ENCODE measurements at places on chromosomes 2 and 18.

DNA sequence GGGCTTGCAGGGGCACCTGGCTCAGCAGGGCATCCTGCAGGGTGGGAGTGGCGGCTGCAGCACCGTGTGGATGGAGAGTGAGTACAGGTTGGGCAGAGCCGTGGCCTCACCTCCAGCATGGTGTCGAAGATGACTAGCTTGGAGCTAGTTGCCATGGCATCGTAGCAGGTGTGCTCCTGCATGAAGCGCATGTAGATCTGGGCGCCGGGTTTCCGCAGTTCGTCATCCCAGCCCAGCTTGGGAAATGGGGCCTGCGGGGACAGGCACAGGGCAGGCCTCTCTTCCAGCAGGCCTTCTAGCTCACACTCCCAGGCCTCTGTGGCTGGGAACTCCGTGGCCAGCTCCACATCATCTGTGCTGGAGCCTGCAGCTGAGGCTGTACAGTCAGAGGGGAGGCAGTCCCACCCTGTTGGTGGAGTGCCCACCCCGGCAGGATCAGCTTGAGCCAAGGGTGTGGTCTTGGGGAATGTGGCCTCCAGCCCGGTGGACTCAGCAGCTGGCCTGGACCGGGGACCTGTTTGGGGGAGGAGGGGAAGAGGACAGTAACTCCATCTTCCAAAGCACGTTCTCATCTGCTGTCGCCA lies 1.6 kb downstream of the PRKAG3 start:
- DNase-seq = no peak

- DNase-seq = no peak
Measured at GRCh38 chr2:58081000-58081399, 34.4 kb downstream of the VRK2 start.

DNA sequence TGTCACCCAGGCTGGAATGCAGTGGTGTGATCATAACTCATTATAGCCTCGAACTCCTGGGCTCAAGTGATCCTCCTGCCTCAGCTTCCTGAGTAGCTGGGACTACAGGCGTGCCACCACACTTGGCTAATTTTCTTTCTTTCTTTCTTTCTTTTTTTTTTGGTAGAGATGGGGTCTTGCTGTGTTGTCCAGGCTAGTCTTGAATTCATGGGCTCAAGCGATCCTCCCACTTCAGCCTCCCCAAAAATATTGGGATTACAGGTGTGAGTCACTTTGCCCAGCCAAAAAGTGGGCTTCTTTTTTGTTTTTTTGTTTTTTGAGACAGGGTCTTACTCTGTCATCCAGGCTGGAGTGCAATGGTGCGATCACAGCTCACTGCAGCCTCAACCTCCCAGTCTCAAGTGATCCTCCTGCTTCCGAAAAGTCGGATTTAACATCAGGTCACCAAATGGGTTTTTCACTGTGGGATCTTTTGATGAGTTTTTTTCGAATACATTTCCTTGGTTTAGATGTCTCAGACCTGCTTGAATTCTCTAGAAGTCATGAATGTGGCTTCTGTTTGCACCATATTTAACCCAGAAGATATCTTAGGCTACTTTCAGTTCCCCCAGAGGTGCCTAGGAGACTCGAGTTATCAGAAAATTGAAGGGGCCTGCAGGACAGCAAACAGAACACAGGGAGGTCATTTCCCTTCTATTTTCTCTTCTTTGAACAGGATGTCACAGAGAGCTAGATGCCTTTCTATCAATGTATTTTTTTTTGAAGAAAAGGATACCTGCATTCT lies 8.9 kb downstream of the RAB31 start:
- no peak for DNase-seq

DNA sequence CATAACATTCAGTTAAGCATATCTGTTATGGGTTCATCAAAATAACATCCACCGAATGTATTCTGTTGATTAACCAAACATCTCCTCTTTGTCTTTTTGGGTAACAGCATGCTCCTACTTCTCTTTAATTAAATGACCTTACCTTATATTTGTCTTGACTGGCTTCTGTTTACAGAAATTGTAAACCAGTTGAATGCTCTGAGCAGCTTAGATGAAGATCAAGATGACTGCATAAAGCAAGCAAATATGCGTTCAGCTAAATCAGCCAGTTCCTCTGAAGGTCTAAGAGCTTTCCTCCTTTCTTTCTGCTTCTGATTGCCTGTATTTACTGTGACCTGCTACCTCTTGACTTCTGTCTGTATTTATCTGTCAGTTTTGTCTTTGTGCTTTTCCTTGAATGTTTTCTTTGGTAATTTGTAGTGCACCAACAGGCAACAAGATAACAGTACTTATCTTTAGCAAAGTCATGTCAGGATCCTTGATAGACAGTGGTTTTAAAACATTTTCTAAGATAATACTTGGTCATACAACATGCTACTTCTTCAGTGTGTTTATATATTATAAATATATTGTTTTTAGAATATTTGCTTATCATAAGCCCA lies 152.8 kb downstream of the EHBP1 start:
- no peak for DNase-seq

Data from breast epithelium (tissue), 4 donors.